ENCODE measurements at places on chromosomes 1 and 21. TPM values are rescaled to one million over a fixed set of nuclear protein-coding genes. Genes with fewer than 3 reads are reported as not detected.

Gene ACTN2
- polyA plus RNA-seq: not detected

Gene CD52
- polyA plus RNA-seq: not detected

Gene CR1
- not detected for polyA plus RNA-seq

Gene ZYG11A
- polyA plus RNA-seq: 1.0 TPM

Gene BEND5
- 0.74 TPM for polyA plus RNA-seq

DNA sequence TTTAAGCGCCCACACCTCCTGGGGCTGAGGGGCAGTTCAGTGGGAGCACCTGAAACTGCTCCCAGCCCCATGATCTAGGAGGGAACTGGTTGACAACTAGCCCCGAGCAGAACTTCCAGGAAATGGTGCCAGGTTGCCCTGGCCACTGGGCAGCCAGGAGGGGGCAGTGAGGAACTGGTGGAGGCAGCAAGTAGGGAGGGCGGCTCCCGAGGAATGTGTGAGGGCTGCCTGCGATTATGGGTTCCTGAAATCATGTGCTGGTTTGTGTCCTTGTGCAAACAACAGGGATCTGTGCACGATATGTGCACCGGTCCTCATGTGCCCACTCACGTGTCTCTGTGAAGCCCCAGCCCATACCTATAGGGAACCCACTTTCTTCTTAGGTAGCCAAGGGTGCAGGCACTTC is 9.9 kb downstream of the GPR3 start:
- DNase-seq: no peak

DNA sequence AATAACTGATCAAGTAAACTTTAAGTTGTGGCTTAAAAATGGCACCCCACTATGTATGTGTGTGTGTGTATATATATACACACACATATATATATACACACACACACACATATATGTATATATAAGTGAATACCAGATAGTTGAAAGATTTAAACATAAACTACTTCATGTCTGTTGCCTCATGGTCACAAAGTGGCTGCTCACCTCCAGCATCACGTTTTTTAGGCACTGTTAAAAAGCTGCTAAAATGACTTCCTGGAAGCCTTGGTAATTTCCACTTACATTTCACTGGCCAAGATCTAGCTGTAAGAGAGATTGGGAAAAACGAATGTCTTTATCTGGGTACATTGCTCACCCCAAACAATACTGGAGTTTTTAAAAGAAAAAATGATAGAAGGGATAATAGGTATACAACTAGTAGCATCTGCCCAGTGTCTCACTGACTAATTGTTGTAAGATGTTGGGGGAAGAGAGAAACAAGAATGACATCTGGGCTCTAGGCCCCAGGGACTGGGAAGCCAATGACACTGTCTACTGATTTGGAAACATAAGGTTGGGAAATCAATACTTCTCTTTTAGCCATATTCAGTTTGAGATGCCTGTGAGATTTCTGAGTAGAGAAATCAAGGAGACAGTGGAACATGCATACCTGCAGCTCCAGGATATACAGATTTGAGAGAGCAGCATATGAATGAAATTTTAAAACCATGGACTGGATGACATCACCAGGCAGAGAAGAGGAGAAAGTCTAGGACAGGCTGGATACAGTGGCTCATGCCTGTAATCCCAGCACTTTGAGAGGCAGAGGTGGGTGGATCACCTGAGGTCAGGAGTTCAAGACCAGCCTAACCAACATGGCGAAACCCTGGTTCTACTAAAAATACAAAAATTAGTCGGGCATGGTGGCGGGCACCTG is 42.8 kb downstream of the CLDN14 start:
- DNase-seq: no peak

- DNase-seq: no peak
Observed at GRCh38 chr1:173353350-173353749, 123.8 kb upstream of the PRDX6 start.

DNA sequence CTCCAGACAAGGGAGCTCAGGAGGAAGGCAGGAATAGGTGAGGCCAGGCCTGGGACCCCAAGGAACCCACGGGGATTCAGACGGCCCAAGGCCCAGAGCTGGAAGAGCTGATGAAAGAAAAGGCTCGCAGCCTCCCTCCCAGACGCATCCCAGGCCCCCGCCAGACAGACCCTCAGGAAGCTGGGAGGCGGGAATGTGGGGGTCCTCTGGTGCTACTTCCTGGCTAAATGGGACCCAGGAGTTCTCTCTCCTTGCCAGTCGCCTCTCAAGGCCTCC is 430 bp downstream of the FBXO2 start:
- no peak for DNase-seq

DNA sequence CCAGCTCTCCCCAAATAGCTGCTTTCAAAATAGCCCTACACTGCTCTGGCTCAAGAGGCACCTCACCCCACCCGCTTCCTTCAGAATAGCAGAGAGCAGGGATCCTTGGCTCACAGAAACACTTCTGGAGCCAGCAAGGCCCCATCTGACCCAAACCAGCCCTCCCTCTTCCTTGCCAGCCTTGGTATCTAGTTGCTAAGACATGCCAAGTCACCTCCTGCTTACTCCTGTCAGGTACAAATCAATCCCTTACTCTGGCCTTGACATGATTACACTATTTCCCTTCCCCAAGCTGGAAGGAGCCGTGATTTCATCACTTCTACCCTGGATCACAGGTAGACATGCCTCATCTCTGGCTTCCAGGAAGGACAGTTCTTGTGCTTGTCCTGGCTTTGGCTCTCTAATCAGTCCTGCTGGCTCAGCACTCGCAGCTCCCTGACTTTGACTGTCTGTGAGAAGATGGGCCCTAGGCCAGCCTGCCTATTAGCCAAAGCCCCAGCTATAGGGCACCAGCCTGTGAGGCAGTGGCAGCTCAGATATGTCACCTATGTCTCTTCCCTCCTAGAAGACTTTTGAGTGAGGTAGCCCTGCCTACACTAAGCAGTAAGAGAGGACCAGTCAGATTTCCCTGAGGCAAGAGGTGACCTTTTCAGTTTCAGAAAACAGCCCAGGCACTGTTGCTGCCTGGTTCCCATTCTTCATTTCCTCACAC is 8.9 kb upstream of the MUTYH start:
- DNase-seq: no peak

GRCh38 chr1:35220976-35221375 is 28.0 kb upstream of the SFPQ start:
- DNase-seq: no peak

DNA sequence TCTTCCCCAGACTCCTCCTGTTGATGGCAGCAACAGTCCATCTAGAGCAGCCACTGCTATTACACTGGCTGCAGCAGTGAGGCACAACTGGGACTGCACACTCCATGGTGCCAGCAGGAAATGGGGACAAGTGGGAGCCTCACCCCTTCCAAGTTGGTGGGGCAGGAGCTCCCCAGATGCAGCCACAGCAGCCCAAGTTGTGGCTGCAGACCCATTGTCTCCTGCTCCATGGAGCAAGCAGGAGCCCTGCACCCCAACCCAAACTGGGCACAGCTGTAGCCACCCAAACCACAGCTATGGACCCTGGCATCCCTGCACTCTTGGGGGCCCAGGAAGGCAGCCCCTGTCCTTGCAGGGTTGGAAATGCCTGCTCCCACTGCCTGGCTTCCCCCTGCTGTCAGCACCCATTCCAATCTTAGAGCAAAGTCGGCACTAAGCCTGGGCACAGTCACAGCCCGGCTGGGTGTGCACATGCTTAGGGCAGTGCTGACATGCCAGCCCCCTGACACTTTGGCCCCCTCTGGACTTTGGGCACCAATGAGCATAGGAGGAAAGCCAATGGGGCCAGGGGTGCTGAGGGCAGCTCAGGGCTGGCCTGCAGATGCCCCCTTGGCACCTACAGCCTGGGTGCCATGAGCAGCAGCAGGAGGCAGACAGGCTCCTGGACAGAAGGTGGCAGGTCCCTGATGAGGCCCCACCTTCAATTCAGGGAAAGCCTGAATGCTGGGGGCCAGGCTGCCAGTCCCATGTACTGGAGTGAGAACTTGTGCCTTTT is 44.0 kb downstream of the MATN1 start:
- no peak for DNase-seq

DNA sequence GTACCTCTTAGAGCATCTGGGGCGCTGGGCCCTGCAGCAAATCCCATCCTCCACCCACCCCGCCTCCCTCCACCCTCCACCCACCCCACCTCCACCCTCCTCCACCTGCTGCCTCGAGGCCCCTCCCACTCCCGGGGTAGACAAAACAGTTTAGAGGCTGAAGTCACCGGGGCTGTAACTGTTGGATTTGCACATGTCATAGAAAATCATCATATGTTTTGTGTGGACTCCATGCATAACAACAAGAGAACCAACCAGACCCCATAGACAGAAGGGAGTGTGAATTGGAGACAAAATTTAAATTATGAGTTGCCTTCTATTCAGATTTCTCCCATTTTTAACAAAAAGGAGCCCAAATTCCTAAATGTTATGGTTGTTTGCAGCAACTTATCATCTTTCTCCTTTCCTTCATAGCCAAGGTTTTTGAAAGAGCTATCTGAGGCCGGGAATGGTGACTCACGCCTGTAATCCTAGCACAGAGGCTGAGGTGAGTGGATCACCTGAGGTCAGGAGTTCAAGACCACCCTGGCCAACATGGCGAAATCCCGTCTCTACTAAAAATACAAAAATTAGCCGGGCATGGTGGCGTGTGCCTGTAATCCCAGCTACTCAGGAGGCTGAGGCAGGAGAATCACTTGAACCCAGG is 28.2 kb upstream of the LGALS8 start:
- DNase-seq: no peak

DNA sequence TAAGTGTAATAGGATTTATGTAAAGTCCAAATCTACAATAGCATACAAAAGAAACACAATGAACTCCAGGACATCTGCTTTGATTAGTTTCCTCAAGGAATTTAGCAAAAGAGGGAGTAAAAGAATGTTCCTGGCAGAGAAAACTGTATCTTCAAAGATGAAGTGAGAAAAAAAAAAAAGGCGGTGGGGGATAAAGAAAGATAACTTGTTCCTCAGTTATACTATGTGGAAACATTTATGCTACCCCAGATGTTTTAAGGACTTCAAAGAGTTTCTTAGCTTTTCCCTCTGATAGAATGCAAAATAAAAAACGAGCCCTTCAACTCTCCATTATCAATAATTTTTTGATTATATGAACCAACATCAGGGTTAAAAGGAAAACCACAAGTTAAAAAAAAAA is 908.9 kb upstream of the ADGRL2 start:
- DNase-seq: no peak

- DNase-seq: no peak
Observed at GRCh38 chr1:46425726-46426125, 31.6 kb downstream of the FAAH start.

- no peak for DNase-seq
Observed at GRCh38 chr1:234702342-234703000, 92.5 kb upstream of the IRF2BP2 start.

DNA sequence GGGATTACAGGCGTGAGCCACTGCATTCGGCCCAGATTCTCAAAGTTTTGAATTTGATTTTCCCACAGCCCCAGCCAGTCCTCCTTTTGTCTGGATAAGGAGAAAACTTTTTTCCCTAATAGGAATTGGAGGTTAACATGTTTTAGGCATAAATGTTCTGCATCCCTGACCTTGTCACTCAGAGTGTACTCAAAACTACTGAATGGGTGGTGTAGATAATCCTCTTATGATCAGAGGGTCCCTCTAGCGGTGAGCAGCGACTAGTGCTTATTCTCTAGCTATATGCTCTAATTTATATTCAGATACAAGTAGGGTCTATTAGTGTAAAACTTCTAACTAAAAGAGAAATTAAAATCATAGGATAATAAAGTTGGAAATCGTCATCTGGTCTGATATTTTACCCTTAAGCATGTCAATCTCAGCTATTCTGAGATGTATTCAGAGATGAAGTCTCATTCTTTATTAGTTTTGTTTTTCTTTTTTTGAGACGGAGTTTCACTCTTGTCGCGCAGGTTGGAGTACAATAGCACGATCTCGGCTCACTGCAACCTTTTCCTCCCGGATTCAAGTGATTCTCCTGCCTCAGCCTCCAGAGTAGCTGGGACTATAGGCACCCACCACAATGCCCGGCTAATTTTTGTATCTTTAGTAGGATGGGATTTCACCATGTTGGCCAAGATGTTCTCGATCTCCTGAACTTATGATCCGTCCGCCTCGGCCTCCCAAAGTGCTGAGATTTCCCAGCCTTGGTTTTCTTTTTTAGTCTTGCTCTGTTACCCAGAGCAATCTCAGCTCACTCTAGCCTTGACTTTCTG is 2.7 kb upstream of the PSMD4 start:
- peak; percentile 42 for DNase-seq

DNA sequence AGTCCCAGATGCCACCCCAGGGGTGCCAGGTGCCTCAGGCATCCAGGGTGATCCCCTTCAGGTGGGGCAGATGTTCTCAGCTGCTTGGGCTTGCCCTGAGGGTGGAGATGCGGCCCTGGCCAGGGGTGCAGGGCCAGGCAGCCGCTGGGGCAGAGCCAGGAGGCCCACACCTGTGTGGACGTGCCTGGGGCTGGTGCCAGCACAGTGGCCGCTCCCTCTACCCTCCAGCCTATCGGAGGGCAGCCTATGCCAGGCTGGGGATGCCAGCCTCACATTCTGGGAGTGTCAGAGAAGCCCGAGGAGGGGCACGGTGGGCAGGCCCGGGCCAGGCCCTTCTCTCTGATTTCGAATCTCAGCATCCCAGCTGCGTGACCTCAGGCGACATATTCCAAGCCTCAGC is 96.5 kb upstream of the WNT4 start:
- no peak for DNase-seq

DNA sequence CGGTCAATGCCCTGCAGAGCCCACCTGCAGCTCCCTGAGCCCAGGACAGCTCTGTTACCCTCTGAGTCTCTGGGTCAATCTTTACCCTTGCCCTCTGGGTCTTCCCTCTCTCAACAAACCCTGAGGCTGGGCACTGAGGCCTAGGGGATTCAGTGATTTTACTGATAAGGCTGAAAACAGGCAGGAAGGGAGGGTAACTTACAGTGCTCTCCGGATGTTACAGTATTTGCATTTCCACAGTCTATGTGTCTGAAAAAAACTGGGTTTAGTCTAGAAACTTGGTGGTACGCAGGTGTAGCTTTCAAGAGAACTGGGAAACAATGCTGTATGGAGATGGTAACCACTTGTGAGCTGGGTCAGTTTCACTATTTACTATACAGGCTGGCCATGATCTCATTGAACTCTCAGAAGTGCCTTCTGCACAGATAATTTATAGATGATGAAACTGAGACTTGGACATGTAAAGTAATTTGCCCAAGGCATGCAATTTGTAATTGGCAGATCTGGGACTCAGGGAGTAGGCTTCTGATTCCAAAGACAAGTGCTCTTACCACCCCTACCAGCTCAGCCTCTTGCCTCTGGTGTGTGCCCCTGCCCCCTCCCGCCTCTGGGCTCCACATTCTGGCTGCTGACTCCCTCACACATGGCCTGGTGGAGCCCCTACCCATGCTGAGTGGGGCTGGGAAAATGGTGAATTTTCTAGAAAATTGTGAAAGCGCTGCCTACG is 48.8 kb downstream of the TENT5C start:
- no peak for DNase-seq

DNA sequence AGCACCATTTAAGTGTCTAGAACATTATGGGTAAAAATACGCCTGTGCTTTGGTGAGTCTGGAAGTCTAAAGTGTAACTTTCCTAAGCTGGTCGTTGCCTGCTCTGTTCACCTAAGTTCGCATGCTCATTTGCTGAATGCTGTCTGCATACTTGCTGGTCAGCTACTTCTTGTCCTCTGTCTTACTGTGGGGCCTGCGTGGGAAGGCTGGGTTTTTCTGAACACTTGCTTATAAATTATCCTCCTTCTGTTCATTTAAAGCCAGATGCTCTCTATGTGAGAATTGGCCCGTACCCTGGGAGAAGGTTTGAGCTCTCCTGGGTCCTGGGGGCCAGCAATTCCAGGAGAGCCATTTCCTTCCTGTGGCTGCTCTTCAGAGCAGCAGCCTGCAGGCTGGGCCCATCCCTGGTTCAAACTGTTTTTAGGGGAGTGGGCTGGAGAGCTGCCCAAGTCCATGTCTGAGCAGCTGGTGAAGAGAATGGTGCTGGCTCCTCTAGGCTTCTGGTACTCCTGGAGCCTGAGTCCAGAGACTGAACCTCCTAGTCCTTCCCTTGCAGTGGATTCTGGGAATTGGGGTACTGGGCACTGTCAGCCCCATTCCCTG is 75.7 kb downstream of the GALNT2 start:
- no peak for DNase-seq
